ENCODE measurements at places on chromosomes 3 and 15.

GRCh38 chr3:5348229-5348902, 160.9 kb downstream of the EDEM1 start:
- no peak for DNase-seq

DNA sequence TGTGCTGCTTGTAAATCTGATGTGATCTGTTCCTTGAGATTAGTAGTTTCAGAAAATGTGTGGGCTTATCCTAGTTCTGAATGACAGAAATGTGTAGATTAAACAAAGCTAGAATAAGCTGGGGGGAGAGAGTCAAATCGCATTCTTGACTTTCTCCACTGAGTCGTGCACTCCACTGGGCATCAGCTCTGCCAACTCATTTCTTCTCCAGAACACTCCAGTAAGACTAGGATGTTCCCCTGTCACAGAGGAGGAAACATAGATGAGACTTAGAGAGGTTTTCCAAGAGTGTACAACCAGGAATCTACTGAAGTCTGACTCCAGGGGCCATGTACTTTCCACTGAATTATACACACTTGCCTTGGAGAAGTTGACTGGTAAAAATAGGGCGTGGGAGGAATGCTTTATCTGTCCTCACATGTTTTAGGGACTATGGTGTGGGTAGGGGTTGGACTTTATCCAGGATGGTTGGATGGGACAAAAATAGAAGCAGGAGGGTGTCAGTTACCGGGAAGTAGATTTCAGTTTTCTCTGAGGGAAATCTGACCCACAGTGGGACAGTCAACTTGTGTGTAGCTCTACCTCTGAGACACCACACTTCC, 298.2 kb downstream of the UBE2E2 start:
- no peak for DNase-seq

DNA sequence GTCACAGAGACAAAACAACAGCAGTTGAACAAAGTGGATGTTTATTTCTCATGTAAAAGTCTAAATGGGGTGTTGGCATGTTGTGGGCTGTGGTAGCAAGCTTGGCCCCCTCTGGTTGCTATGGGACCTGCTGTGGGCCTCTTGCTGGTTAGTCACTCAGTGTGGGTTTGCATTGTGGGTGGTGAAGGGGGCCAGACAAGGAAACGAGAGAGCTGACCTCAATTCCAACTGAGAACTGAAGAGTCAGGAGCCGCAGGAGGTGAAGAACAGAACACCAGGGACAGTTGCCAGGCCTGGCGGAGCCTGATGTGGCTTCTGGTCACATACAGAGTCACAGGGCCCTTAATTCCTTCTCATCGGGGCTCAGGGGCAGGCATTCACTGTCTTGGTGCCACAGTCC, 1.9 kb upstream of the ADPGK start:
- no peak for DNase-seq

GRCh38 chr3:159854500-159855124, 134.0 kb upstream of the IL12A start:
- no peak for DNase-seq

DNA sequence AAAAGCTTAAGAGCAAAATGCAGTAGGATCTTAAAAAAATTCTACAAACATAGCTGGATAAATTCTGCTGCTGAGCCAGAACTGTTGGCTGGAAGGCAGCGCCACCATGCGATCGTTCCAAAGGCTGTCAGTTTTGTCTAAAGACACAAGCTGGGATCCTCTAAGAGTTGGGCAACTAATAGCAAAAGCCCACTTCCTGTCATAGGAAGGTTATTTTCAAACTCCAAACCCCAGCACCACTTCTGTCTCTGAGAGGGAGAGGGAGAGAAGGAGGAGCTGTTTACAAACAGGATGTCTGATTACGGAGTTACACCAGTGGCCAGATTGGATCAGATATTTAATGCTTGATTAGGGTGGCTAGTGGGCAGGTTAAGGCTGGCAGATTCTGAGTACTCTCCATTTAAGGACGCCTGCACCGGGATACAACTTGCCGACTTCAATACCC, 44.0 kb downstream of the EIF4E3 start:
- peak; percentile 65 for DNase-seq
